ENCODE measurements at places on chromosomes 11 and 22.

- no peak for DNase-seq
Observed at GRCh38 chr11:22084564-22084963, 108.3 kb upstream of the ANO5 start.

GRCh38 chr11:120401506-120401905 is 65.3 kb downstream of the ARHGEF12 start:
- DNase-seq = no peak

DNA sequence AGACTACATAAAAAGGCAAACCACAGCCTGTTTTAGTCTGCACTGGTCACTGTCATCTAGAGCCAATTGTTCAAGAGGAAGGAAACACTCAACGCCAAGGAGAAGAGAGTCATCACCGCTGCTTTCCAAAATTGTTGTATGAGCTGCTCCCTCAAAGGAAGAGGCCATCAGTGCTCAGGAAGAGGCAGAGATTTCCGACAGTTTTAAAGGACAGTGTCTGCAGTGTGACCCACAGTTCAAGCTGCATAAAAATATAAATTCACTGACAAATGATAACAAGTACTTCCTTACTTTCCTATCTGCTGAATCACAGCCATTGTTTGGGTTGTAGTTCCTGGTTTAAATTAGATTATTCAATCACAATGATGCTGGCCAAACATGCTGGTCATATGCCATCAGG is 16.4 kb downstream of the PRCP start:
- no peak for DNase-seq

DNA sequence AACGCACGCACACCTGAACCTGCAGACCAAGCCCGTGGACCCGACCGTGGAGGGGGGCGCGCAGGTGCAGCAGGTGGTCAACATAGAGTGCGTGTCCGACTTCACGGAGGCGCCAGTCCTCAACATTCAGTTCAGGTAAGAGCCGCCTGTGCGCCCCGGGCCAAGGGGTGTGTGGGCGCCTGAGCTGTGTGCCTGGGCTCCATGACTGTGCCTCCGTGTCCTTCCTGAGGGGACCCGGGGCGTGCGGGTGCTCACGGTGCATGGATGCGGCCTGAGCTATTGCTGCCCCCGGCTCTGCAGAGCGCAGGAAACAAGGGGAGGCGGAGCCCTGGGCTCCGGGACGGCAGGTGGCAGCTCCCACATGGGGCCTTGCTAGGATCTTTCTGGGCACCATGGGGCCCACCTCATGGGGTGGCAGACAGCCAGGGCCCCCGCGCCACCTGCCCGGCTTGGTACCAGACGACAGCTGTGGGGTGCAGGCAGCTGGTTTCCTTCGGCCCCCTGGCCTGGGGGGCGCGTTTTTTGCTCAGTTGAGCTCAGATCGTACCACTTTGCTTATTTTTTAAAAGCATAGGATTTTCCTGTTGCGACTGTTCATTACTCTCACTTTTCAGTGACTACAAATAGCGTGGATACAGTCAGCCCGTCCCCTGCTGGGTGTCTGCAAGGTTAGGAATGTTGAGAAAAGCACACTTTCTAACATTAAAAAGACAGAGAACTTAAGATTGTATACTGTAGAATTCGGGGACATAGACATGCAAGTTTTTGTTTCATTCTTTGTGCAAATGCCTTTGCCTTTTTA is 28.3 kb downstream of the MUC6 start:
- DNase-seq = no peak

- no peak for DNase-seq
Observed at GRCh38 chr22:38213319-38213989, 11.7 kb downstream of the MAFF start.

GRCh38 chr22:22210375-22210774 is 34.2 kb upstream of the VPREB1 start:
- DNase-seq = no peak

DNA sequence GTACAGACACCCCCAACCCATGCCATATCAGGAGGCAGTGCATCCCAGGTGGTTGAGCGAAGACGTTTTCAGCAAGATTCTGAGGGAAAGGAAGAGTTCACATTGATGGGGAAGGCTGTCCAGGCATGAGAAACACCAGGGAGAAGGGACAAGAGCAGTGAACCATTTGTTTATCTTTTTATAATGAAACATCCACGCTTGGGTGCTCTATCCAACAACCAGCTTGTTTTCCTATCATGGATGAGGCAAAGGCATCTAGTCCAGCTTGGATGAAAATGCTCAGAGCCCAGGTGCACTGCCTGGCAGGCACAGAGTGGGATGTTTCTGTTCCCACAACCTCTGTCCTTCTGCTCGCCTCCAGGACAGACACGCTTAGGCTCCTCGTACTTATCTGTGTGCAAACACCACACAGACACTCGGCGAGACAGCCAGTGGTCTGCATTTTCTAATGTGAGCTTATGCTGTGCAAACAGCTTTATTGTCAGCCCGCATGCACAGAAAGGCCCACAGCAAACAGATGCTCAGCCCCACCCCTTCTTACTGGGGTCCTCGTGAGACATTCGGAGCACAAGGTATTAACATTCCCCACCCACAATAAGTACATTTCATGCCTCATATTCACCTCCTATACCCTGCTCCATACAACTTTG is 45.4 kb upstream of the NTM start:
- DNase-seq = no peak

GRCh38 chr11:95144313-95145235 is 54.9 kb downstream of the ENDOD1 start:
- DNase-seq = no peak
